M059J (cell line): ENCODE measurements at places on chromosomes 4 and X. TPM values are rescaled to one million over a fixed set of nuclear protein-coding genes. Genes with fewer than 3 reads are reported as not detected.
A peak's percentile ranks its signal among the peaks of the same experiment; 100 is the strongest.

GRCh38 chrX:13852001-13852695, 35.3 kb upstream of the GPM6B start:
- no peak for DNase-seq

The BCORL1 gene
- 1.7 and 4.0 TPM in 2 replicates for total RNA-seq

The PABPC4L gene
- 1.8 and 1.9 TPM in 2 replicates for total RNA-seq

- peak; percentile 39 for DNase-seq
Measured at GRCh38 chr4:119585771-119586170, 42.8 kb downstream of the PDE5A start.

GRCh38 chr4:120327276-120327675, 260.6 kb upstream of the MAD2L1 start:
- no peak for DNase-seq

The FAM156B gene
- total RNA-seq = 15.2 and 22.1 TPM in 2 replicates

GRCh38 chr4:82508806-82509428, 52.9 kb downstream of the TMEM150C start:
- DNase-seq = no peak

DNA sequence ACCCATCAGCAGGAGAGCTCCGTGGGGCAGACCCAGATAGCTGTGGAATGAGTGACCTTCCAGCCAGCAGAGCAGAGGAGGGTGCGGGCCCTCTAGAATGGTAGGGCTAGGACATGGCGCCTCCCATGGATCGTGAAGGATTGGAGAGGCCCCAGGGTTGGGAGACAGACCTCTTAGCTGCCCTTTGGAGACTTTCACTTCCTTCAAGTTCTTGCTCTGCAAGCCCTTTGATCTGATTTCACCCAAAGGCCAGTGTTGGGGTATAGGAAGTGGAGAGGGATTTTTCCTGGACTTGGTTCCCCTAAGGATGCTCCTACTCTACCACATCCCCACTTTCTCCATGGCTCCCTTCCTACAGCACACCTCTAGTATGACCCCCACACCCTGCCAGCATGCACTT, 3.0 kb downstream of the SASH3 start:
- DNase-seq = no peak

- DNase-seq = peak; percentile 7
Measured at GRCh38 chr4:67687636-67688035, 13.3 kb downstream of the UBA6 start.

The SOD3 gene
- total RNA-seq = 14.6 and 22.7 TPM in 2 replicates

The ASB9 gene
- 8.2 and 16.0 TPM in 2 replicates for total RNA-seq

The LRRC66 gene
- not detected in 2 replicates for total RNA-seq

DNA sequence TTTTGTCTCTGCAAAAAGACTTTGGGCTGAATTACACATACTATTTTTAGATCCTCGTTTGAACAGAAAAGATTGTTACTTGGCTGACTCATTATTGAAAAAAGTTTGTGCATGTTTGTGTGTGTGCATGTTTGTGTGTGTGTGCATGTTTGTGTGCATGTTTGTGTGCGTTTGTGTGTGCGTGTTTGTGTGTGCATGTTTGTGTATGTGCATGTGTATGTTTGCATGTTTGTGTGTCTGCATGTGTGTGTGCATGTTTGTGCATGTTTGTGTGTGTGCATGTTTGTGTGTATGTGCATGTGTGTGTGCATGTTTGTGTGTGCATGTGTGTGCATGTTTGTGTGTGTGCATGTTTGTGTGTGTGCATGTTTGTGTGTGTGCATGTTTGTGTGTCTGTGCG, 201.1 kb upstream of the FAT1 start:
- DNase-seq = no peak

GRCh38 chrX:9997041-9997440, 29.9 kb downstream of the CLDN34 start:
- no peak for DNase-seq

- DNase-seq = no peak
Measured at GRCh38 chr4:1458581-1458980, 52.3 kb upstream of the NKX1-1 start.

The CYBB gene
- 0.07 TPM in 1 of 2 replicates, not detected in the other for total RNA-seq

DNA sequence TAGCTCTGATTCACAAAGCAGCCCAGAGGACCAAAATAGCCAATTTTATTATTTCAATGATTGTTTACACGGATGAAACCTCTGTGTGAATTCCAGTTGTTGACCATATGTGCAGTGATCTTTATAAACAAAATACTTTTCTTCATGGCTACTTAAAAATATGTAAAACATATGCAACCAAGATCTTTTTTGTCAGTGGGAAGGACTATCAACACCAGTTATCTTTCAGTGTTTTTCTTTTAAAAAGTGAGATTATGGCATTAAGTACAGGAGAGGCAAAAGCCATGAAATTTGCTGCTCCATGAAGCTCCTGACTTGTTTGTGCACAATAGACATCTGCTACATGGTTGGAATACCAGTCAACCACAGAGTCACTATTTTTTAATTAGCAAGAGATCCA, 184.4 kb downstream of the DKK2 start:
- no peak for DNase-seq

- DNase-seq = peak; percentile 48
Measured at GRCh38 chr4:189773909-189774308, 166.8 kb upstream of the FRG1 start.

GRCh38 chr4:61805227-61805626, 605.1 kb downstream of the ADGRL3 start:
- no peak for DNase-seq

GRCh38 chrX:47266643-47267042, 33.8 kb downstream of the USP11 start:
- no peak for DNase-seq

DNA sequence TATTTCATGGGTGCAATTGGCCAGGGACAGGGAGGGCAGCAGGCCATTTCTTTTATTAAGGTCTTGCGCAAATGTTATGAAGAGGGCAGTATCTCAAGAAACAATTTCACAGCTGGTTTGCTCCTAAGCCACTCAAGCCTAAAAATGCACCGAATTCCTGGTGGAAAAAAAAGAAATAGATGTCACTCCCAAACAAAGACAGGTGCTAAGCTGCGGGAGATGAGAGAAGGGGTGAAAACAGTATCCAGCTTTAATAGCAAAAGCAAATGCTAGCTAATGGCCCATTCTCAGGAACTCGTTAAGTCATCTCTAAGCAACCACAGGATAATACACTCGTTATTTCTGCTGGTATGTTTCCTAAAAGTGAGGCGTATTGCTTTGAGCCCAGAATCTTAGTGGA, 116.4 kb downstream of the ARX start:
- DNase-seq = no peak

The STX18 gene
- total RNA-seq = 37.8 and 48.1 TPM in 2 replicates

DNA sequence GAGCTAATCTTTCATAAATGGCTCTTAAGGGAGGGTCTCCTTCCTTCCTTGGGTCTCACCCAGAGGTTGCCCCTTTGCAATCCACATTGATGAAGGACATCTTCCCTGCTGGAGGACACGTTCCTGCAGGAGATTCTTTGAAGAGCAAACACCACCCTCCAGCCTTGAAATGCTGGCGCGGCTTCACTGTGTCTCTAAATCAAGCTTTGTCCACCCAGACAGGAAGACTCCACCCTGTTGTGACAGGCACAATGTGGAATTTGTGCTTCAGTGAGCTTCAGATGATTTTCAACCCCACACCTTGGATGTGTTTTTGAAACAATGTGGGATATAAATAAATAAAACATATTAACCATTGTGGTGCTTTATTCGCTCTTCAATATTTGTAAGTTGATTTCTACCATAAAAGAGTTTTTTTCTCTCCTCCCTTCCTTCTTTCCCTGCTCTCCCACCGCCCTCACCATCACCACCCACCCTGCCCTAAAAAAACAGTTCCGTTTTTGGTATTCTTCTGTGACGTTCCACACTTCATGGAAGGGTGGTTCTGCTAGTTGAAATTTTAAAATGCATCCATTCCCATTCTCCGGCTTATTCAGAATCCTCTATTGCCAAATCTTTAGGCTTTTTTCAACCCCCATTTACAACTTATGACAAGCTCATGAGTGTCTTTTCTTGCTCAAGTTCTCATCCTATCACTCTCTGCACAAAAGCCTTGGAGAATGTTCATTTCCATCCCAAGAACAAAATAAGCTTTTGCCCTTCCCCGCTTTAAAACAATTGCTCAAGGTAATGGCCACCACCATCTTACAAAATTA, 264.3 kb downstream of the RAPGEF2 start:
- DNase-seq = peak; percentile 31

DNA sequence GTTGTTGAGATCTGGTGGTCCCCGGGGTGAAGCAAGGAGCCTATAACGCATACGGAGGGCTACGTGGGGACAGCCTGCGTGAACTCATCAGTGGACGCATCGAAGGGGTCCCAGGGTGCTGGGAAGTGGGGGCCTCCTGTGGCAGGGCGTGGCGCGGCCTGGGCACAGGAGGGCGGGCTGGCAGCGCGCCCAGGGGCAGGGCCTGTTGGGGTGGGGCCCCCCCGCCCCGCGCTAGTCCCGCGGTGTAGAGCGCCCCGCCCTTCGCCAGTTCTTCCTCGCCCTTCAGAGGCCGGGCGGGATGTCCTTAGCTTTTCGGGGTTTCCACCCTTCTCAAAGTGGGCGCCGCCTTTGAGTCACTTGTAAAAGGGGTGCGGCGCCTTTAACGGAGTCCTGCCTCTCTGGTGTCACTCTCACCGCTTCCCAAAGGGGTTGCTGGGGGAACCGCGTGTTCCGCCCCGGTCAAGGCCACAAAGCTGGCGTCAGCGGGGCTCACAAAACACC, 632 bp downstream of the PLP2 start:
- peak; percentile 83 for DNase-seq

The CCNA2 gene
- 92.6 and 118 TPM in 2 replicates for total RNA-seq

The SCLT1 gene
- 10.6 and 16.0 TPM in 2 replicates for total RNA-seq

DNA sequence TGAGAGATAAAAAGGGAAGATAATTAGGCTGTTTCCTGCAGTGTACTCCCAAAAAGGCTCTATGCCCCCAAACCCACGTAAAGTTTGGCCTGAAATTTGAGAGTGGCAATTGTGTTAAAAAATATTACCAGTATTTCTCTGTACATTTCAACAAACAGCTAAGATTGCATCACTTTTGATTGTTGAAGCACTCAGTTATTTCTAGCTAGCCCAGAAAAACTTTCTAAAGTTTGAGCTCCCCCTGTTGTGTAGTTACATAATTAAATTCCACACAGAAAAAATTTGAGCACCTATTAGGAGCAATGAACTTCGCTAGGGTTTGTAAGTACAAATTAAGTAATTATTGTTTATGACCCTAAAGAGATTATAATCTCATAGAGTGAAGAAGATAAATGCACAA, 109.4 kb downstream of the DLG3 start:
- peak; percentile 33 for DNase-seq

The MAGEE2 gene
- not detected in 2 replicates for total RNA-seq

- DNase-seq = no peak
Measured at GRCh38 chr4:112130906-112131305, 14.3 kb upstream of the FAM241A start.

The CD40LG gene
- total RNA-seq = not detected in 2 replicates

- no peak for DNase-seq
Measured at GRCh38 chrX:110944751-110945675, 149.4 kb upstream of the CHRDL1 start.

GRCh38 chrX:21972721-21973120, 32.2 kb downstream of the SMS start:
- peak; percentile 82 for DNase-seq

GRCh38 chr4:166318810-166319525, 445.9 kb downstream of the TLL1 start:
- DNase-seq = peak; percentile 91

GRCh38 chr4:36241771-36242170, 2.5 kb downstream of the ARAP2 start:
- DNase-seq = no peak

DNA sequence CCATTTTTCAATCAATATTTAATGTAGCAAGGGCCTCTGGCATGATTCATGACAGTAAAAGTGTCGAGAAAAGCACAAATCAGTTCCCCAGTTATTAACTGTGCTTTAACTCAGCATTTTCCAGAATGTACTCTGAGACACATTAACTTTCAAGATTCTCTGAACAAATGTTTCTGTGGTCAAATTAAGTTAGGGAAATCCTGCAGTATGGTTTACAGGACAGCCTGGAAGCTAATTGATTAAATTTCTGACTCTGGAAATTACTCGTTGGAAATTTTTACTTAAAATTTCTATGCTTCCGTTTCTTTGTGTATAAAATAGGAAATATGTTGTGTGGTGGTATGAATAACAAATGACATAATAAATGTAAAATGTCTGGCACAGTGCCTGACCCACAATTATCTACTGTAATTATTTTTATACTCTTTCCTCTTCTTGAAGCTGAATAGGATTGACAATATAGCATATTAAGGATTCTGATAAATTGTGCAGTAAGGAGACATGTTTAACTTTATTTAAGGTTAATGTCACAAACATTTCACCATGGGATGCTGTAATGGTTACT, 33.7 kb downstream of the STK32B start:
- DNase-seq = peak; percentile 43

- DNase-seq = no peak
Measured at GRCh38 chrX:135516376-135516775, 4.1 kb upstream of the INTS6L start.

The EDA2R gene
- total RNA-seq = not detected in 2 replicates

The BRS3 gene
- total RNA-seq = not detected in 2 replicates

The FABP2 gene
- total RNA-seq = not detected in 2 replicates

GRCh38 chr4:8241895-8242696, 27.5 kb upstream of the HTRA3 start:
- DNase-seq = peak; percentile 83

The MED28 gene
- total RNA-seq = 4.9 and 11.1 TPM in 2 replicates

DNA sequence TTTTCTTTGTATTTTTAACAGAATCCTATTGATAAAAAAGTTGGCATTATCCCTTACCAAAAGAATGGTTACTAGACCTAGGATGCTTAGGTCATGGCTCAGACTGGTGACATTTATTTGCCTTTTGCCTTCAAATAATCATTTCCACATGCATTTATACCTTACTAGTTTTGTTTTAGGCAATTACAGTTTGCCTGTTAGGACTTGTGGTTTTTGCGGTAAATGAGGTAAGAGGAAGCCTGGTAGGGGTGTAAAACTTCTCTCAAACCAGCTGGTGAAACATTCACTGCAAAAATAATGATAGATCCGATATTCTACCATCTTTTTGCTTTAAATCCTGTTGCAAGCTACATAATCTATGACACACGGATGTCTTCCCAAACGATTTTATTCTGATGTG, 12.1 kb downstream of the LAMP2 start:
- DNase-seq = peak; percentile 89

- DNase-seq = no peak
Measured at GRCh38 chr4:23369331-23369730, 520.5 kb downstream of the PPARGC1A start.

The CLCN4 gene
- 1.7 and 3.0 TPM in 2 replicates for total RNA-seq

The TBC1D8B gene
- total RNA-seq = 5.1 and 9.5 TPM in 2 replicates

- no peak for DNase-seq
Measured at GRCh38 chr4:3845094-3845743, 79.0 kb downstream of the ADRA2C start.

DNA sequence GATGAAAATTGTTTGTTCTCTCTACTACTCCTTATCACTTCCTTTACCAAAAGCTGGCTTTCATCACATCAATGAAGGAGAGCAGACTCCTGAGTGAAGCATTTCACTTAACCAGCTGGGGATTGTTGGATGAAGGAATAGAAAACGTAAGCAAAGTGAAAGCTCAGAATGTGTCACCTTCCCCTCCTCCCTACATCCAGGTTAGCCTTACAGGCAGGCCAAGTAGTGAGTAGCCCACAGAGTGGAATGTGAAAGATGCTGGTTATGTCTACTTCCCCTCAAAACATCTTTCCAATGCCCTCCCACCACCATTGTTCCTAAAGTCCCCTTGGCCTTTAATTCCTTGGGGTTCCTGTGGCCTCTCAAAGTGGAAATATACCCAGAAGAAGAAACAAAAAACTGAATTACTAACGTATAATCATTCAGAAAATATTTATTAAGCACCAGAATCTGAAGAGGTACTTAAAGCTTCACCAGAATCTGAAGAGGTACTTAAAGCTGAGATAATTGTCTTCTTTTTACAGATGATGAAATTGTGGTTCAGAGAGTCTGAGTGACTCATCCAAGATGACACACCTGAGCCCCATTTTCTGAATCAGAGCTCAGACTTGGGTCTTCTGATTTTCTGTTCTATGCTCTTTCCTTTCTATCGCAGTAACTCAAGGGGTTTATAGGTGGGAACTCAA, 6.5 kb downstream of the P2RY4 start:
- peak; percentile 70 for DNase-seq
